ENCODE measurements at places on chromosomes 1 and 21.

GRCh38 chr1:63087966-63088365, 234.4 kb upstream of the FOXD3 start:
- DNase-seq: peak; percentile 70

DNA sequence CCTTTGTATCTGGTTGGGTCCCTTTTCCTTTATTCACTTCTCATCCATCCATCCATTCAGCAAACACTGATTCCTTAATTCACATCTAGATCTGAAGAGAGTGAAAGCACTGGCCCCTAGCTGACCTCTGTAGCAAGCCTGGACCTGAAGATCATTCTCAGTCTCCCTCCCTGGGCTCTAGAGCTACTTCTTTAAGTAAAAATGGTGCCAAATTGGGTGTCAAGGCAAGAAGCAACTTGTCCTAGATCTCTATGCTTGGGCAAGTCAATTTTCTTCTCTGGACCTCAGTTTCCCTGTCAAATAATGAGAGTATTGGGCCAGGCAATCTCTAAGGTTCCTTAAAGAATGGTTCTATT, 36.1 kb downstream of the PLXNA2 start:
- DNase-seq: no peak

- DNase-seq: no peak
Observed at GRCh38 chr1:59238993-59239392, 57.9 kb upstream of the FGGY start.

GRCh38 chr1:203316626-203317093, 11.3 kb downstream of the BTG2 start:
- no peak for DNase-seq

DNA sequence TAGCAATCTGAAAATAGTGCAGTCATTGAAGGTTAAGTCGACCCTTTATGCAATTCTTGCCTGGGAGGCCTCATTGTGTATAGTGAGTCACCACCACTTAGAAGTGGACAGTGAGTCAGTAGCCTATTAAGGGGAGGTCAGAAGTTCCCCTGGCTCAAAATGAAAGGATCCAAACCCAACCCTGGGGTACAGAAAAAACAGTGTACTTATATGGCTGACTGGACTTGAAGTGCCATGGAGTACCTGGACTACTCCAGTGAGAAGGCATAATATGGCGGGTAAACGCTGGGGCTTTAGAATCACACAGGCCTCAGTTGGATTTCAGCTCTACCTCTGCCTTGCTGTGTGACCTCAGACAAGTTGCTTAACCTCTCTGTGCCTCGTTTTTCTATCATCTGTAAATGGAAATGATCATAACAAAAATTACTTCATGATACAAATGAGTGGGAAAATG, 2.2 kb upstream of the BCL9 start:
- no peak for DNase-seq

GRCh38 chr1:236027104-236027503, 37.8 kb downstream of the NID1 start:
- DNase-seq: no peak
